ENCODE measurements at places on chromosomes 6 and 20.

GRCh38 chr6:159068904-159069578 lies 24.2 kb upstream of the TAGAP start:
- no peak for DNase-seq

DNA sequence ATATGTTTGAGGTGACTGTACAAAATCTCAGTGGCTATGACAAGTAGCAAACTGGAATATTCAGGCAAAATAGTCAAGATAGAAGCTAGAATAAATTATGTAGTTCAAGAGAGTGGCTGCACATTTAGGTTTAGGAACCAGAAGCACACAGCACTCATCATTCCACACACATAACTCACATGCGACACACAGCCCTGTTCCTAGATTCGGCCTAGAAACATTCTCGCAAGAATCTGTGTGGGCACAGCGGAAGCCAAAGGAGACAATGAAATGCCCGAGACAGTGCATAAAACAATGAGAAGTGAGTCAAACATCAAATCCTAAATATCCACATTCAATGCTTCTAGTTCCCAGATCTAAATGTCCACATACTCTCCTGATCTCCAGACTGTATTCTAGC lies 9.5 kb upstream of the SUPT3H start:
- DNase-seq = no peak

- DNase-seq = no peak
Measured at GRCh38 chr20:17714597-17714996, 14.8 kb downstream of the BANF2 start.

GRCh38 chr6:8645212-8645611 lies 209.9 kb upstream of the SLC35B3 start:
- no peak for DNase-seq

DNA sequence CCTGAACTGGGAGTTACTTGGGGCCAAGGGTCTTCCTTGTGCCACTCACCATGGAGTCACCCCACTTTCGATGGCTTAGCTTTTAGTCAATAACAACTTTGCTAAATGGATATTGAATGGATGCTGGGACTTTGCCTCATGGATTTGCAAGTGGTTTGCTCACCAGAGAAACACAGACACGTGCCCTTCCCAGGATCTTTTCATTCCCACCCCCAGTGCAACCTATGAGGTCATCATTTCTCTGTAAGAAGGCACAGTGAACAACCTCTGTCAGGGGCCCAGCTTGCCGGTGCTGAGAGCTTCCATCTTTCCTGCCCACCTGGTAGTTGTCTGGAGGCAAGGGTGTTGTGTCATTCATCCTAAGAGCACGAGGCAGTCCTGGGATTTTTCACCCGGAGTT lies 256.8 kb upstream of the PMEPA1 start:
- no peak for DNase-seq

- DNase-seq = no peak
Measured at GRCh38 chr6:129113637-129114036, 230.7 kb downstream of the LAMA2 start.

- no peak for DNase-seq
Measured at GRCh38 chr6:76843054-76843822, 620.1 kb downstream of the HTR1B start.

DNA sequence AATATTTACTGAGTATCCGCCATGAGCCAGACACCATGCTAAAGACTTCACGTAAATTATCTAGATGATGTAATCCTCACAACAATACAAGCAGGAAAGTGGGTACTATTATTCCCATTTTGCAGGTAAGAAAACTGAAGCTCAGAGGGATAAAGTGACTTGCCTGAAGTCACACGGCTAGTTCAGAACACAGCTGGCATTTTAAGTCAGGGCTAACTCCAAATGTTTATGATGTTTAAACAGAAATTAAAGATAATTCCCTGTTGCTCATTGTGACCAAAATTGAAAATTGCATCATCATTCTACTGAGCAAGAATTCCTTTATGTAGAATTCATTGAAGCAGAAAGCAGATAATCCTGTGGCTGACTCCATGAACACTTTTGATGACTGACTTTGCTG lies 71.3 kb upstream of the STXBP5 start:
- DNase-seq = no peak

DNA sequence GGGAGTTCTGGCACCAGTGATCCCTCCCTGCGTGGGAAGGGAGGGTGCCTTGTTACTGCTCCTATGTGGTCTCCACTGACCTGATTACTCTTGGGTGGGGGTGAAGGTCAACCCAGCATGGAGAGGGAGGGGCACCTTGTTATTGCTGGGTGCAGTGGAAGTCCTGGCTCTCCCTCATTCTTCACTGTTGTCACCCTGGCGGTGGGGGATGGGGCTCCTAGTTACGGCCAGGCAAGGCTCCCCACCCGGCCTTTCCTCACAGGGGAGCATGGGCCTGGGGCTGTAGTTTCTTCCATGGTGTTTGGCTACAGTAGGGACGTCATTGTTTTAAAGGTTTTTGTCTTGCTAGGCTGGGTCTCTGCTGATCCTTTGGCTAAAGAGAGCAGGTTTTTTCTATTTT lies 40.8 kb downstream of the PACSIN1 start:
- DNase-seq = no peak

GRCh38 chr6:49030251-49031020 lies 432.6 kb downstream of the MMUT start:
- DNase-seq = no peak

GRCh38 chr20:33976959-33977358 lies 16.8 kb upstream of the RALY start:
- DNase-seq = no peak

DNA sequence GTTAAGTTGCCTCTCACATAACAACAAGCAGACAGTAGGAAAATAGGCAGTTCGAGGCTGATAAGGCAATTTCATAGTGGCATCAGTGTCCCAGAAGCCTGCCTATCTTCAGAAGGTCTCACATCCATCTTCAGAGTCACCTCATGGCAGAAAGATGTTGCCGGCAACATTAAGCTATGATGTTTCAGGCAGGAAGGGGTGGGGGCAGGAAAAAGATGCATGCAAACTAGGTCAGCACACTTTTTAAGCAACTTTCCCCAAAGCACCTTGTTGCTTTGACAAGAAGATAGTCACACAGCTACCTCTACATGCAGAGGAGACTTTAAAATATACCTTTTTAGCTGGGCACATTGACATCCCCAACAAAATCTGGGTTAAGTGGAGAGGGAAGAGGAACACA lies 43.2 kb upstream of the SMIM8 start:
- no peak for DNase-seq

- no peak for DNase-seq
Measured at GRCh38 chr6:159687341-159687740, 5.7 kb downstream of the SOD2 start.

DNA sequence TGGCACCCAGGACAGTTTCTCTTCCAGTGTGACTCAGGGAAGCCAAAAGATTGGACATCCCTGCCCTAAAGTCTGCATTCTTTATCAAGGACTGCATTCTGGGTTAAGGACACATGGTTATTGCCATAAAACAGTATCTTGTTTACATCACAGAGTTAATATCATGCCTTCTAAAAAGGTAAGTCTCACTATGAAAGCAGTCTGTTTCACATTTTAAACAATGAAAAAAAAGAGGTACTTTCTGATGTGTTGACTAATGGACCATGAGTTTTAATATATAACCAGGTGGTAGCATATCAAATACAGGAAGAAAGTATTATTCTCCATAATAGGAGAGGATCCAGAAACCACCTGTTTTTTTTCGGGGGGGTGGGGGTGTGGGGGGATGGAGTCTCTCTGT lies 93.7 kb downstream of the TIAM2 start:
- DNase-seq = no peak

- no peak for DNase-seq
Measured at GRCh38 chr20:17859616-17860232, 108.9 kb downstream of the SNX5 start.

- DNase-seq = no peak
Measured at GRCh38 chr20:24403406-24403805, 66.0 kb upstream of the SYNDIG1 start.

- no peak for DNase-seq
Measured at GRCh38 chr6:139114746-139115145, 20.1 kb upstream of the HECA start.

DNA sequence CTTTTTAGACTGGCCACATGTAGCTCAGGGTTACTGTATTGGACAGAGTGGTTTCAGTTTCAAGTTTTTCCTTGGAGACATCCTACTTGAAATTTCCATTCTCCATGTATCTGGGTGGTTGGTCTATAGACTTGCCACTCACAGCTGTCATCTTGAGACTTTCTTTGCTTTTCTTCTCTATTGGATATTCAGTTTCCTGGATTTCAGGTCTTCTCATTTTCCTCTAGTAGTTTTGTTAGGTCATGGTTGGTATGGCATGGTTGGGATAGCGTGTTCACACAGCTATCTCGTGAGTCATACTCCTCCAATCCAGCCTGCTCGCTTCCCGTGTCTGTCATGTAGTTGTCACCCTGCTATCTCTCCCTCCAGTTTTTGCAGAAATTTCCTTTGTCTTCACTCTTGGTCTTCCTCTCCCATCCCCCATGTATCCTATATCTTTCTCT lies 48.3 kb downstream of the PTPN1 start:
- no peak for DNase-seq

GRCh38 chr6:7587631-7588100 lies 2.3 kb upstream of the SNRNP48 start:
- no peak for DNase-seq

DNA sequence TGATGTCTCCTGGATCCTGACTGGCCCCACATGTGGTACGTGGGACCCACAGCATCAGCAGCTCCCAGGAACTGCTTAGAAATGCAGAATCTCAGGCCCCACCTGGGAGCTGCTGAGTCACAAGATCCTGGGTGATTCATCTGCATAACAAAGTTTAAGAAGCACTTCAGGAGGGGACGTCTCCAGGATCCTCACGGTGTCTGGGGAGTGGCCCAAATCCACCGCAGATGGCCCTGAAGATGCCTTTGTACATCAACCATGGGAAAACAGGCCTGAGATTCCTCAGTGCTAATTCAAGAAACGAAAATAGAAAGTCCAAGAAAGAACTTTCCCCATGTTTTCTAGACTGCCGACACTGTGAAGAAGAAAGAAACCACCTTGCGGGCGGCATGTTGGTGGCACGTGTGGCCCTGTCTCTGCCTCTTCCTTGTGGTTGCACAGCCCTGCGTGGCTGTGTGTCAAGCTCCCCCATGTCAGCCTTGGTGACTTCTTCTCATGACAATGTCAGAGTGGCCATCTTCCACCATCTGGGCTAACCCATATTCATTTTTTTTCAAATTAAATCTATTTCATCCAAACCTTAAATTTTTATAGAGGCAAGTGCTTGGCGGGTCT lies 26.1 kb downstream of the RRBP1 start:
- no peak for DNase-seq

DNA sequence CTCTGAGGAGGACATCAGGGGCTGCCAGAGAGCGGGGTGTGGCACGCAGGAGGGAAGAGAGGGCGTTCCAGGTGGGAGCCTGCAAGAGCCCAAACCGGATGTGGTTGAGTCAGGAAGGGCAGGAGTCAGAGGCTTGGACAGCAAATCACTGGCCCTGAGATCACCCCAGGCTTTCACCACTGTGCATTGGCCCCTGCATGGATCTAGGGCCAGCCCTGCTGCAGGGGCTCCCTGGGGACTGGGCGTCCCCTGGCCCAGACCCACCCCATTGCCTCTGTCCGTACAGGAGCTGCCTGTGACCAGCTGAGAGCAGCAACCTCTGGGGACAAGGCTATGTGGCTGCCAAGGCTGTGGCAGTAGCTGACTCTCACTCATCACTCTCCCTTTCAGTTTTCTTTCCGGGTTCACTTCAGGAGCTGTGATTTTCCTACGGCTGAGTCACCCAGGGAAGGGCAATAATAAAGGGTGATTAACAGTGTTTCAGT lies 33.9 kb downstream of the KCNK17 start:
- DNase-seq = no peak

- no peak for DNase-seq
Measured at GRCh38 chr6:105713474-105714118, 310.7 kb upstream of the PREP start.

DNA sequence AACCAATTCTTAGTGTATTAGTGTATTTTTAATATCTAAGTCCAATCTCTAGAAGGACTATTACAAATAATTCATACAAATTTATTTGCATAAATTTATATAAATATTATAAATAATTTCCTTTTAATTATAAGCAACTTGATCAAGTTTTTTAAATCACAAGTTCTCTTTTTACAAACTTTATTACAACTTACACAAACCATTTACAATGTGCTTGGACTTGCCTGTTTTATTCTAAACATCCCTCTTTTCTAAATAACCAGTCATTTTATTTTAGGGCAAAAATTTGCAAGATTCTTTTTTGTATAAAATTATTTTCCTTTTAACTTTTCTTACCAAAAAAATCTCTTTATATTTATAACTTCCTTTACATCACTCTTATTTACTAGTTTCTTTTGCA lies 83.5 kb upstream of the SYNCRIP start:
- no peak for DNase-seq

GRCh38 chr6:72640615-72640930 lies 18.7 kb downstream of the KCNQ5 start:
- no peak for DNase-seq

DNA sequence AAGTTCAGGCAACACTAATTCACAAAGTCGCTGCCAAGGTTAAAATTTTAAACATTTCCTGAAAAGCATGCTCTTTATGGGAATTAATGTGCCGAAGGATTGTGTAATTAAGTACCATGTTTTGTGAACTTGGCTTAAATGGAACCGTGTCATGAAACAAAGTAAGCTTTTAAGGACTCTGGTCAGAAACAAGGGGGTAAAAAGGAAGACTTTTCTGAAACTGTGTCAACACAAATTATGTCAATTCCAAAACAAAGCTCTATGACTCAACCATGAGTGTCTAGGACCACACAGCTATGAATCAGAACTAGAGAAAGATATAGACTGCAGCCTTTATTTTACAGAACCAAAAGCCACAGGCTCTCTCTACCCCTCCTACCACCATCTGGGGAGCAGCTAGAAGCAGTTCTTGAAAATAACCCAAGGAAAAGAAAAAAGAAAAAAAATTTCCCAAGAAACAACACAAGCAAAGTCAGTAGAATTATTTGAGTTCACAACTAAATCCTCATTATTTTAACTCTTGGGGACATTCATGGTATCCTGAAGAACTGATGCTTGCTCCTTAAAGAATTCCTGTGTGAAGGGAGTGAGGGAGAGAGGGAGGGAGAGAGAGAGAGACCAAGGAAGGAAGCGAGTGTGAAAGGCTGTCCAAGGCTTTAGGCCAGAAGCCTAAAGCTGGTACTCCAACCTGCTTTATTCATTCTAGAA lies 81.9 kb downstream of the ZMYND8 start:
- DNase-seq = no peak

- DNase-seq = no peak
Measured at GRCh38 chr6:53646606-53647005, 18.9 kb downstream of the KLHL31 start.

GRCh38 chr20:45629496-45630100 lies at the start of gene WFDC10A:
TSS of gene WFDC10A (plus strand) at chr20:45629739. CDS start at chr20:45629814, 75 bp downstream.
- no peak for DNase-seq

DNA sequence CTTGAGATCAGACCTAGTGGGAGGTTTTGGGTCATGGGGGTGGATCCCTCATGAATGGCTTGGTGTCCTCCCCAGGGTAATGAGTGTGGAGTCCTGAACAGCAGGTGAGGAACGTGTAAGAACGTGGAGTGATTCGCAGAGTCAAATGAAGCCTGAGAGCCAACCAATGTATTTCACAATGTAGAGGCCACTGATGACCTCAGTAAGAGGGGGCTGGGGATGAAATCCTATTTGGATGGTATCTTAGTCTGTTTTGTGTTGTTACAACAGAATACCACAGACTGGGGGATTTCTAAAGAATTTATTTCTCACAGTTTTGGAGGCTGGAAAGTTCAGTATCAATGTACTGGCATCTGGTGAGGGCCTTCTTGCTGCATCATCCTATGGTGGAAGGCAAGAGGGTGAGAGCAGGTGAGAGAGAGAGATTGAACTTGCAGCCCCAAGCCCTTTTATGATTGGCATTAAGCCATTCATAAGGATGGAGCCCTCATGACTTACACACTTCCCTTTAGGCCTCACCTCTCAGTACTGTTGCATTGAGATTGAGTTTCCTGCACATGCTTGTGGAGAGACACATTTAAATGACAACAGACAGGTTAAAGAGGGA lies 47.3 kb upstream of the HIVEP1 start:
- no peak for DNase-seq
